Activated naive CD4-positive, alpha-beta T cell treated with anti-CD3 and anti-CD28 coated beads, Interleukin-2, amount 50 U/mL, for 72 hours (primary cell): ENCODE measurements at places on chromosomes 13 and 19.

GRCh38 chr13:42567906-42568305 lies 6.0 kb upstream of the TNFSF11 start:
- no peak for DNase-seq

- no peak for DNase-seq
Observed at GRCh38 chr13:52393572-52394357, 12.2 kb downstream of the THSD1 start.

DNA sequence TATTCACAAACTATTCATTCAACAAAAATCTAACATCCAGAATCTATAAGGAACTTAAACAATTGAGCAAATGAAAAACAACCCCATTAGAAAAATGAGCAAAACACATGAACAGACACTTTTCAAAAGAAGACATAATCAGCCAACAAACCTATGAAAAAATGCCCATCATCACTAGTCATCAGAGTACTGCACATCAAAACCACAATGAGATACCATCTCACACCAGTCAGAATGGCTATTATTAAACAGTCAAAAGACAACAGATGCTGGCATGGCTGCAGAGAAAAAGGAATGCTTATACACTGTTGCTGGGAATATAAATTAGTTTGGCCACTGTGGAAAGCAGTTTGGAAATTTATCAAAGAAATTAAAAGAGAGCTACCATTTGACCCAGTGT lies 487.6 kb downstream of the GPC6 start:
- DNase-seq: no peak

DNA sequence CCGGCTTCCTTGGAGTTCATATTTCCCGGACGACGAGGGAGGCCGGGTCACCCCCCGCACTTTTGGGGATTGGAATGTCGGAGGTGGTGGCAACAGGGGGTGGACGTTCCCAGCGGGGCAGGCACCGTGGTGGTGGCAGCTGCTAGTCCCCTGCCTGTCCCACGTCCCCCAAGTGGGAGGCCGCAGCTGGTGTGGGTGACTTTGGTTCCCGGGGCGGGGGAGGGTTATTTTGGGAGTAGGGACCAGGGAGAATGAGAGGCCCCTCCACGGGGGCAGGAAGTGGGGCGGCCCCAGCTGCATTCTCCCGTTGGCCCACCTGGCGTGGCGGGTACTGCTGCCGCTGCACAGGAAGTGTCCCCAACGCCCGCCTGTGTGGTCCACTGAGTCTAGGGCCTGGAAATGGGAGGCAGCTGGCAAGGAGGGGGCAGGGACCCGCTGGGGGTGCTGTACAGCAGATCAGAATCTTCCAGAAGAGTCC lies 11.1 kb upstream of the PLIN3 start:
- no peak for DNase-seq

DNA sequence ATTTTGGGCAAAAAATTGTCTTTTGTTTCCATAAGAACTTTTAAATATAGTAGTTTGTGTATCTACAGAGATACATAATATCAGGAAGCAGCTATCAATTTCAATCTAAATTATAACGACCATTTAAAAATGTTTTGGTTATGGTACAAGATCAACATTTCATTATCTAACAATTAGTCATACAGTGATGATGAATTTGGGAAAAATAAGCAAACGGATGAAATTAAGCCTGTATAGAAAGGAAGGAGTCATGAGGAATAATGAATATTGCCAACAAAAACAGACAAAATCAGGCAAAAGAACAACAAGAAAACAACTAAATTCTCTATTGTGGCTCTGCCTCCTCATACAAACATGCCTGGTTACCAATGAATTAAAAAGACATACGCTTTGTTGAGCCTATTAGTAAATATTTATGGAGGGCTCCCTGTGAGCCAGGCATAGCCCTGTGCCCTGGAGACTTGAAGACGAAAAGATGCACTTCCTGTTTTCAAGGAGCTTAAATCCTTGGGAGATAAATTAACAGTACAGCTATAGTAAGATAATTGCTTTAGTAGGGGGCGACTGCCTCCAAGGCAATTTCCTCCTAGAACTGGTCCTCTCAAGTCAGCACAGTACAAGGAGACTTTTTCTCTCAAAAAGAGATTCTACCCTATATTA lies 73.0 kb downstream of the NALCN start:
- no peak for DNase-seq

- no peak for DNase-seq
Observed at GRCh38 chr13:43470610-43471009, 316.2 kb downstream of the ENOX1 start.

- no peak for DNase-seq
Observed at GRCh38 chr13:30241532-30241931, 65.8 kb downstream of the KATNAL1 start.

- no peak for DNase-seq
Observed at GRCh38 chr19:44588771-44589112, 24.6 kb upstream of the IGSF23 start.

DNA sequence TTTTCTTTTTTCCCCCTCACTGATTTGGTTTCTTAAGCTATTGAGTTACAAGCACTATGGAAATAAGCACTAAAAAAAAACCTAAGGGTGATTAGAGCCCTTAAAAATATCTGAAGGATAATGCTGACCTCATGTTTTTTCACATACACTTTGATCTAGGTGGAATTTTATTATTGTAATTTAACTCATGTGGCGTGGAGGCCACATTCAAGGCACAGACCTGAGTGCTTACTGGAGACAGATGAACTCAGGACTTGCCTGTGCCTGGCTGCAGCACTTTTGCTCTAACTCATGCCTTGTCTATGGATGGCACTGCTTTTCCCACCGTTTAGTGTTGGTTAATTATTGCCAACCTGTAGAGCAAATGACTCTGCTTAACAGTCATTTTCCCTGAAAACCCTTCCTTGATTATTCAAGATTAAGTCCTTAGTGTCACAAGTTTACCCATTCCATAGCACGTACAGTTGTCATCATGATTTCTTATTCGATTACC lies 541.4 kb downstream of the GPC6 start:
- DNase-seq: no peak

GRCh38 chr13:20514866-20515265 lies 10.8 kb downstream of the CRYL1 start:
- DNase-seq: no peak

DNA sequence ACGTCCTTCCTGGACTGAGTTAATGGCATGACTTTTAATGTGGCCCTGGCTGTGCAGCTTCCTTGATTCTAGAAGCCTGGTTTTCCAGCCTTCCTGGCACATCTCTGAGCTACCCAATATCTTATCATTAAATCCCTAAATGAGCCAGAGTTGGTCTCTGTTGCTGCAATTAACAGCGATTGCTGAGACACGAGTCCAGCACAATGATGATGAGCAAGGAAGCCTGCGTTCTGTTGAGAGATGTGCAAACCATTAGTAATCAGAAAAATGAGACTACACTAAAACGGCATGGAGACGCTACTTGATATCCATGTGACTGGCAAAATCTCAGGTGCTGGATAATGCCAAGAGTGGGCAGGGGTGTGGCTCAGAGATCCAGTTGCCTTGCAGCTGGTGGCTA lies 26.2 kb downstream of the GPR42 start:
- no peak for DNase-seq
